CD8-positive, alpha-beta memory T cell (primary cell): ENCODE measurements at places on chromosomes 2 and 18. TPM values are rescaled to one million over a fixed set of nuclear protein-coding genes. Genes with fewer than 3 reads are reported as not detected.
A peak's percentile ranks its signal among the peaks of the same experiment; 100 is the strongest.

DNA sequence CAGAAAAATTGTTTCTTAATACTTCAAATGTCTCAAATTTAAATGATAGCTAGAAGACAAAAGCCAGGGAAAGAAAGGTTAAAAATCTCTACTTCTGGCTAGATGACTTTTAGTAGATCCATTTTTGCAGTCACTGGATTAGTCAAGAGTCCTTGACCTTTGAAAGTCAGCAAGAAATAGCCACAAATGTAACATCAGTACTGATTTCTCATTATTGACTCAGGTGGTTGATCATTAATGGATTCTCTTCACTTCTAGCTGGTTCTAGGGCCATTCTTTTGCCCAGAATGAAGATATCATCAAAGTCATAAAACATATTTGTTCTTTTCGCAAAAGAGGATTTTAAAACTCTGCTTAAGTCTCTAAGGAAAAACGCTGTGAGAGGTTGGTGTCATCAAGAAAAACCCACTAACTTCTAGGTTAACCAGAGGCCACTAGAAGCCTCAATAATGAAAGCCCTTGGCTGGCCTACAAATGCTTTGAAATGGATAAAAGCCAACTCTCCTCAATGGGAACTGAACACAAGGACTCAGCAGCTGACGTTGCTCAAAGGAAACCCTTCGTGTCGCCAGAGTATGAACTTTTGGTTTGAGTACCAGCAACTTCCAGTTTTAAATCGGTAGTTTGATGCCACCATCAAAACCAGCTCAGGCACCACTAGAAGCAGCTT, 66.3 kb downstream of the IRS1 start:
- H3K4me1 ChIP-seq = no peaks in the 10 kb centered on the region
- H3K4me3 ChIP-seq = no peak overlapping the region
- H3K27ac ChIP-seq = no peak overlapping the region

GRCh38 chr2:204027091-204027490, 90.5 kb downstream of the ICOS start:
- H3K4me3 ChIP-seq = no peak overlapping the region
- no peaks in the 10 kb centered on the region for H3K36me3 ChIP-seq

GRCh38 chr2:24456599-24457556, 34.2 kb upstream of the NCOA1 start:
- no peaks in the 10 kb centered on the region for H3K36me3 ChIP-seq
- no peaks in the 10 kb centered on the region for H3K4me1 ChIP-seq
- no peak for DNase-seq

DNA sequence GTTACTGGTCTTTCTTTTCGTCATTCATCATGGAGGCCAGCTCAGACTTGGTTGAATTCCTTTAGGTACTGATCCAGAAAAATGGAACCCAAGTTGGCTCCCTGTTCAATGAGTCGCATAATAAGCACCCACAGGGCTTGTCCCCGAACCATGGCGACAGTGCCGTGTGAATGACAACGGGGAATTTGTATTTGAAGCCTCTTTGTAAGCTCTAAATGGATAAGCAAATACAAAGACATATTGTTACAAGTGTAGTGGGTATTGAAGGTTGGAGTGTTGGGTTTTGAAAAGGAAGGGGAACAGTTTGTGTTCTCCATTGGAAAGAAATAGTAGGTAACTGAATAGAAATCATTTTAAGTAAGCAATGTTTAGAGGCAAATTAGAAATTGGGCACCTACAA, 288.9 kb downstream of the SLC4A3 start:
- DNase-seq = no peak
- no peaks in the 10 kb centered on the region for H3K4me1 ChIP-seq
- H3K36me3 ChIP-seq = no peaks in the 10 kb centered on the region
- no peaks in the 10 kb centered on the region for H3K27me3 ChIP-seq
- no peak overlapping the region for H3K27ac ChIP-seq
- no peak overlapping the region for H3K4me3 ChIP-seq

- H3K4me3 ChIP-seq = peak overlapping the region; percentile 10
- DNase-seq = no peak
- no peaks in the 10 kb centered on the region for H3K4me1 ChIP-seq
- H3K27ac ChIP-seq = peak overlapping the region; percentile 52
These were observed 50.8 kb downstream of the WIPF1 start for GRCh38 chr2:174546519-174547506.

DNA sequence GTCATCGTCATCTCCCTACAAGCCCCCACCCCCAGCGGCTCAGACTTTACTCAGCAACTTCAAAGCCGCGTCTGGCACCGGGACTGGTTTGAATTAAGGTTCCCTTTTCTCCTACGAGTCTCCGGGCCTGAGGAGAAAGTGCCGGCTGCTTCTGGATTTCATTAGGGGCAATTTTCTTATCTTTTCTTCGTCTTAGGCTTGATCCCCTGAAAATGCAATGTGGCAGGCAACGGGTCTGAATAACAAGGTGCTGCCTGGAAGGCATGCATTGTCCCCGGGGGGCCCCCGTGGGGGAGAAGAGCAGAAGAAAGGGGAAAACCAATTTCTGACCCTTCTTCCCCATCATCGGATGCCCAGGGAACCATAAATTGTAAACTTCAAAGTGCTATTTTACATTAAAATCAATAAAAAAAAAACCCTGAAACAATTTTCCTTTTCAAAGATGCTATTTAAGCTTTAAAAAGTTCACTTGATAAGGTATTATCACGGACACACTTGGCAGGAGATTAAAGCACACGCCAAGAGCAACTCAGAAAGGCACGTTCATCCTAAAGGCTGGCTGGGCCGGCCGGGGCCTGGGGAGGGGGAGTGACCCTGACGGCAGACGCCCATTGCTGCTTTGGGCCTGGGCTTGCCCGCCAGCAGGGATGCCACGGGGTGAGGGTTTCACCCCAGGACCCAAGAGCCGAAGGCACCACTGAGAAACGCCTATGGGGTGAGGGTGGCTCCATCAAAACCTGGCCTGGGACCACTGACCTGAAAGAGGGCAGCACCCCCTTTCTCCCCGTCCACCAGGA, 230.4 kb downstream of the TWIST2 start:
- H3K27ac ChIP-seq = no peak overlapping the region
- no peaks in the 10 kb centered on the region for H3K4me1 ChIP-seq
- DNase-seq = no peak

- H3K4me3 ChIP-seq = no peak overlapping the region
- H3K4me1 ChIP-seq = peaks cover 22% of the 10 kb centered on the region
- DNase-seq = no peak
- H3K36me3 ChIP-seq = no peaks in the 10 kb centered on the region
- no peak overlapping the region for H3K27ac ChIP-seq
- no peaks in the 10 kb centered on the region for H3K27me3 ChIP-seq
These were observed 62.7 kb downstream of the ASB1 start for GRCh38 chr2:238489431-238489830.

DNA sequence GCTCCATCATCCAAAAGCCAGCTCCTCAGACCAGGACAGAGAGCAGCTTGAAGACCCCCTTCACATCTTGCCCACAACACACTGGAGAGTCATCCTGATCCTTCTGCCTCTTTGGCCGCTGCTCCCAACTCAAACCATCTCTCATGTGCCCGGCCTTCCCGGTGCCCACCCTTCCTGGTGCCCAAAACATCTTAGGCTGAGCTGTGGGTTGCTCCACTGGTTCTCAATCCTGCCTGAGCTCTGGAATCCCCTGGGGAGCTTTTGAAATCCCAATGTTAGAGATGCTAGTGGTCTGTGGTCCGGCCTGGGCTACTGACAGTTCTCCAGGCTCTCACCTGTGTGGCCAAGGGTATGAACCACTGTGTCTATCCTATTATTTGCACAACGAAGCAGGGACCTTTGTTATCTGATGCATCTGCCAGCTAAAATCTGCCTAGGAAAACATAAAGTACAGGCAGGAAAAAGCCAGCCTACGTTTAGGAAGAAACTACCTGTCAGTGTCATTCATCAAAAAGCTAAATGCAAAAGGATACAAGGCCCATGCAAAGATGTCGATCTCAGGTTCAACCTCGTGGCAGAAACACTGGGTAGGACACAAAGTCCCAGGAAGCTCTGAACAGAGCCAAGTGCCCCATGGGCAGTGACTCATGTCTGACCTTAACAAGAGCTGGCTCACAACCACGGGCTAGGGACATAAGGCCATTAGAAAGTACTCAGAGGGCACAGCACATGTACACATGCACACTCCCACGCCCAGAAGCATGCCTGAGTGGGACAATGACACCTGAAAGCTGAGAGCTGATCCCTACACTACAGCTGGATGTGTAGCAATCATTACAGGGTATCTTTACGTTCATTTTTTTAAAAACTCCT, 30.8 kb downstream of the TBC1D8 start:
- H3K36me3 ChIP-seq = no peaks in the 10 kb centered on the region
- DNase-seq = no peak
- H3K4me1 ChIP-seq = no peaks in the 10 kb centered on the region
- no peaks in the 10 kb centered on the region for H3K27me3 ChIP-seq
- no peak overlapping the region for H3K27ac ChIP-seq

- no peak overlapping the region for H3K4me3 ChIP-seq
- no peak overlapping the region for H3K27ac ChIP-seq
- H3K36me3 ChIP-seq = no peaks in the 10 kb centered on the region
- no peaks in the 10 kb centered on the region for H3K4me1 ChIP-seq
- no peaks in the 10 kb centered on the region for H3K27me3 ChIP-seq
These were observed 3.7 kb downstream of the CLEC4F start for GRCh38 chr2:70816726-70817125.

DNA sequence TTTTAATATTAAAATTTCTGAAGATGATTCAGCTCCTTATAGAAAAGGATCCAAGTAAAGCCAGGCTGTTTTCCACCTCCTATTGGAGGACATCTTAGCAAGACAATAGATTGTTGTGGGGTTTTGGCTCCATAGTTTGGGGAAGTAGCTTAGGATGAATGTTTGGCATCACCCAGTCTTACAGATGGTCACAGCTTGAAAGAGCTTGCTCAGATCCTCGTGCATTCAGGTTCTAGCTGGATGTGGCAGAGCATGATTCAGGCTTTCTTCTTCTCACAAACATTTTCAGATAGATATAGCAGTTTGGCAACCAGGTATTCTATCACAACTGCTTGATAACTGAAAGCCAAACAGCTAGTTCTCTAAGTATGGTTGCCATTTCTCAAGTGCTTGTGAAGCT, 23.6 kb upstream of the PDCL3 start:
- no peak overlapping the region for H3K27ac ChIP-seq
- no peak overlapping the region for H3K4me3 ChIP-seq
- H3K27me3 ChIP-seq = no peaks in the 10 kb centered on the region
- no peaks in the 10 kb centered on the region for H3K36me3 ChIP-seq
- no peaks in the 10 kb centered on the region for H3K4me1 ChIP-seq

- no peaks in the 10 kb centered on the region for H3K27me3 ChIP-seq
- no peak overlapping the region for H3K27ac ChIP-seq
- no peaks in the 10 kb centered on the region for H3K4me1 ChIP-seq
- H3K36me3 ChIP-seq = no peaks in the 10 kb centered on the region
These were observed 89.8 kb downstream of the MRO start for GRCh38 chr18:50729986-50730385.

DNA sequence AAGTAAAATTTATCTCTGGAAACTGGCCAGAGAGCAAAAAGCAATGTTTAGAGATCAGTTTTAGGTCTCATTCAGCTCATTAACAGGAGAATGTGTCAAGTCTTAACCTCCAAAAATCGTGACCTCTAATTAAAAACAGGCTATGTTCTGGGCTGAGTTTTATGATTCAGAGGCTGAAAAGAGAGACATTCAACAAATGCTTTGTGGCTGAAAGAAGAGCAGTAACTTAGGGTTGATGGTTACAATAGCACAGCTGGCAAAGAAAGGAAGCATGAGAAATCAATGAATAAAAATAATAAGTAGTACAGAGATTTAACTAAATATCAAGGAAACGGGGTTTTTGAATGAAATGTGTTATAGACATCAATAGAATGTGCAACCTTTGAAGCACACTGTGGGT, 13.1 kb downstream of the TGIF1 start:
- no peak for DNase-seq
- H3K27me3 ChIP-seq = no peaks in the 10 kb centered on the region
- H3K27ac ChIP-seq = no peak overlapping the region

The ARID5A gene
- total RNA-seq = 147 TPM

The SATB2 gene
- 0.13 TPM for total RNA-seq

The SCG2 gene
- total RNA-seq = not detected
